Naive thymus-derived CD8-positive, alpha-beta T cell (primary cell): ENCODE measurements at places on chromosomes 11 and 22.

DNA sequence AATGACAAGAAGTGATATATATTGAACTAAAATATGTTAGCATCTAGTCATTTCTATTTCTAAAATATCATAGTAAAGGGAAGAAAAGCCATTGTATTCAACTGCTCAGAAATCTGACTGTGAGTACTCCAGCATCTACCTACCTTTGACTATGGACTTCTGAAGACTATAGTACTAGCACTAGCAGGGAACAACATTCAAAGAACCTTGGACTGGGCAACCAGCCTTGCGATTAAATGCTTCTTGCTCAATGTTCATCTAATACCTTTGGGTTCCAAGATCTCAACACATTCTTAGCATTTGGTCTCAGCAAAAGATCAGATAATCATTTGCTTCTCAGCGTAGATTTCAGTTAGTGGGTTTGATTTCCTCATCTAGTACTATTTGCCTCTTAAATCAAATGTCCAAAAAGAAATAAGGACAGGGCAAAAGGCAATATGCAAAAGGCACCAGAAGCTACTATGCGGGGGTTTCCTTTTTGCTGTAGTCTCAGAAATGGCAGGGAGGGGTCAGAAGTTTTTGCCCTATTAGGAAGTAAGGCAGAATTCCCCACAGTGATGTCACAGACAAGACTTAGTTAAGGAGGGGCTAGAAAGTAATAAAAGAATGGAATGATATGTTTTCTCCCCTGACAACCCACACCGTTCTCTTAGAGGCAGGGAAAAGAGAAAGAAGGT is 80.6 kb downstream of the GAB2 start:
- no peak for DNase-seq

DNA sequence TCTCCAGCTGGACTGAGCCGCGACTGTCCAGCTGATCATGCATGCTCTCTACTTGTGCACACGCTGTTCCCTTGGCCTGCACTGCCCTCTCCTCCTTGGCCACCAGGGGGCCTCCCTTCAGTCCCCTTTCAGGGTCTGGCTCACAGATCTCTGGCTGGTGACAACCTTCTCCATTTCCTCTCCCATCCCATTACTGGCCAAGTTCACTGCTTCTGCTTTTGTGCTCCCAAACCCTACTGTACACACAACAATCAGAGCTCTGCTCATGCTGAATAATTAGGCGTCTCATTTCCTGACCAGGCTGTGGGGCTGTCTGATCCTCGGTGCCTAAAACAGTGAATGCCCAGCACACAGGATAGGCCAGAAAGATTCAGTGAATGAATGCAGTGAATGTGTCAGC is 224.0 kb upstream of the NARS2 start:
- DNase-seq: no peak

DNA sequence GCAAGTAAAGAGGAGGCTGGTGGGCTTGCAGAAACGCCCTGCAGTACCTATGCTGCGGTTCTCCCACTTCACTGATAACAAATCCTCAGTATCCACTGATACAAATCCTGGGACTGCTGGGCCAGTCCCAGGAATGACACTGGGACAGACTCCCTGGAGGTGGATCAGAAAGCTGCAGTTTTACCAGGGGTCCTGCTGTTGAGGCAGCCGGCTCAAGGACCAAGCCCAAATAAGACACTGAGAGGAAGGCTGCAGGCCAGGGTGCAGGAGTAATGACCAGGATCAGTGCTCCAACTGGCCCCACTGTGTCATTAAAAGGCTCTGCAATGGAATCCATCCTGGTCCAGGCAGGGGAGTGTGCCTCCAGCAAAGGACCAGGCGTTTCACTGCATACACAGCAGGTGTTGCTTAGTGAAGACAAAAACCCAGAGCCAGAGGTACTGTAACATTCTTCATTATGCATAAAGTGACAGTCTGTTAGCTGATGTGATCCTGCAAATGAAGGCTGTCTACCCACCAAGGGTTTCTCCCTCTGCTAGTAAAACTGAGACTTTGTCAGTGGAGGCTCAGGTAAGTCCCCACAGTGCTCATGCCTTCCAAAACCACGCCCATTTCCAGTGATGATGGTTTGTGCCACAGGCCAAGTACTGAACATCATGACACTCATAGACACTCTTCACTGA is 1.4 kb upstream of the C22orf39 start:
- DNase-seq: no peak

DNA sequence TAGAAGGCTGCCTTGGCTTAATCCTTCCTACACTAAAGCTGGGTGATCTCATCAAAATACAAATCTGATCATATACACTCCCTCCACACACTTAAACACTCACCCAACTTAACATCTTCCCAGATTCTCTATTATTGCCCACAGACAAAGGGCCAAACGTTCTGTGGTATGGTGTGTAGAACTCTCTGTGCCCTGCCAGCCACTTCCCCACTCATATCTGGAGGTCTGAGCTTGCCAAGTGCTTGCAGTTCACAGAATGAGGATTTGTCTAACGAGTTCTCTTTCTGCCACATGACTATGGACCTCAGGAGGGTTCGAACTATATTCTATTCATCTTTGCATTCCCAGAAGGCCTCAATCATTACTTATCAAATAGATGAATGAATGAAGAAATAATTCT is 77.6 kb downstream of the MPPED2 start:
- no peak for DNase-seq

DNA sequence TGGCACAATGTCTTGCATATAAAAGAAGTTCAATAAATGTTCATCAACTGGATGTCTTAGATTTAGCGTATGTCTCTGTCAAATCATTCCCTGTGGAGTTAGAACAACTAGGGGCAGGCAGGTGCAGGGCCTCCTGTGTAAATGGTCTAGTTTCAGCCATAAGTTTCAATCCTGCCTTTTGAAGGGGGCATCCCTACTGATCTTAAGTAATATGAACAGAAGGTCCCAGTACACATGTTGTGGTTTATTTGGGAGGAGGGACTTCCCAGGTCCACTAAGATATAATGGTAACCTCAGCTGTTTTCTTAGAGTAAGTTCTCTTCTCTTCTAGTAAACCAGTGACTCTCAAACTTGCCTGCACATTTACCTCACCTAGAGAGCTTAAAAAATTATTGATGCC is 19.8 kb downstream of the TTC12 start:
- DNase-seq: no peak

DNA sequence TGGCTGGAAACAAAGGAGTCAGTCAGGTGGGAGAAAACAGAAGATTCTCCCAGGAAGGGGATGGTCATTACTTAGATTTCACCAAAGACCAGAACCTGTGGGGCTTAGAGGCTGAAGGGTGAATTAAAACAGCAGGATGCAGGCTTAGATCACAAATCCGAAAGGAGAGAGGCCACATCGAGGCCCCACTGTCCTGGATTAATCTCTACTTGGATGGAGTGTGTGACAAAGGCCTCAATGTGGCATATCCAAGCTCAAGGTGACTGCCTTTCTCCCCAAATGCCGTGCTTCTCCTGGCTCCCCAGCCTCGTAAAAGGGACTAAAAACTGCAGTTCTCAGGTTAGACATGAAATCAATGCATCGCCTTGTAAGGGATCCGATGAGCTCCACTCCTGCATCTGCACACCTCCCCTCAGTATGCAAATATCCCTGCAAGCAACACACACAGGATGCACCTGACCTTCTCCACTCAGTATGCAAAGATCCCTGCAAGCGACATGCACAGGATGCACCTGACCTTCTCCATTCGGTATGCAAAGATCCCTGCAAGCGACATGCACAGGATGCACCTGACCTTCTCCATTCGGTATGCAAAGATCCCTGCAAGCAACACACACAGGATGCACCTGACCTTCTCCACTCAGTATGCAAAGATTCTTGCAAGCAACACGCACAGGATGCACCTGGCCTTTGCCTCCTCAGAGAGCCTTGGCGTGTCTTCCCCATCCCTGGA is 447.4 kb downstream of the BRD1 start:
- no peak for DNase-seq

DNA sequence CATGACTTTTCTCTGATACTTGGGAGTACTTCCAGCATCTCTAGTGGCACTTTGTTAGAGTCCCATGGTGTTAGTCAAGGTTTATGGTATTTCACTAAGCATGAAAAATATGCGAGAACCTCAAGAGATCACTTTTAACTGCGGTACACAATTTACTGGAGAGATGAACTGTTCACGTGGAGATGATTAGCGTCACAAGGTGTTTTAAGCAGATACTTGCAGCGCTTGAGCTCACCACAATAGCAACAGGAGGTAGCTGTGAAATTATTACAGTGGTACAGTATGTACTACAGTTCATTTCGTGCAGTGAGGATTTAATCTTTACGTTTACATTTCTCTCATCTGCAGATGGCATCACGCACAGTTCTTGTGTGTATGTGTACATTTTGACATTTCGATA is 4.5 kb downstream of the PARVA start:
- no peak for DNase-seq

- DNase-seq: no peak
These were observed 24.3 kb downstream of the NEU3 start for GRCh38 chr11:75013051-75013450.

DNA sequence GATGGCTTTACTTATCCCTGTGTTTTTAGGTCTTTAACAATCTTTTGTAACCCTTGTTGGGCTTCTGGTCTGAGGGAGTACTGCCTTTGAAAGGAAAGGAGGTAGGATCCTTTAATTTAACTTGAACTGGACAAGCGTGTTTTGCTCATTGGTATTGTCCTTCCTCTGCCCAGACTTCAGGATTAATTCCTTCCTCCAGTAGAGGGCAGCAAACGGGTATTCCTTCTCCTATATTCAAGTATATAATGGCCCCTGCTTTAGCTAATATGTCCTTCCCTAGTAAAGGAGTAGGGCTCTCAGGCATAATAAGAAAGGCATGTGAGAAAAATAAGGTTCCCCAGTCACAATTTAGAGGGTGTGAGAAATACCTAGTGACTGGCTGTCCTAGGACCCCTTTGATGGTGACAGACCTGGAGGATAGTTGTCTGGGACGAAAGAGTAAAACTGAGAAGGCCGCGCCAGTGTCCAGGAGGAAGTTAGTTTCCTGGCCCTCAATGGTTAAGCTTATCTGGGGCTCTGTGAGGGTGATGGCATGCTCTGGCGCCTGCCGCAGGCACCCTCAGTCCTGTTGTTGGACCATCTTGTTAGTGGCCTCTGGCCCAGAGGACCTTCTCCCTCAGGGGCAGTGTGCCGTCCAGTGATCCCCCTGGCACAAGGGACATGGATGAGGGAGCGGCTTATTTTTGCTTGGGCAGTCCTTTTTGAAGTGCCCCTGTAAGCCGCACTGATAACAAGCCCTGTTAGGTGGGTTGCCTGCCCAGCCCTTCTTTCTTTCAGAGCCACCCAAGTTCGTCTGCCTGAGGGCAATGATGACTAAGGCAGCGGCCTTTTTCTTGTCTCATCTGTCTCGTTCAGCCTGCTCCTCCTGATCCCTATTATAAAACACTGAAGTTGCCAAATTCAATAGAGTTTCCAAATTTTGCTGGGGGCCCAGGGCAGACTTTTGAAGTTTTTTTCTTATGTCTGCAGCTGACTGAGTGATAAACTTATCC is 51.8 kb downstream of the C11orf71 start:
- peak; percentile 18 for DNase-seq

DNA sequence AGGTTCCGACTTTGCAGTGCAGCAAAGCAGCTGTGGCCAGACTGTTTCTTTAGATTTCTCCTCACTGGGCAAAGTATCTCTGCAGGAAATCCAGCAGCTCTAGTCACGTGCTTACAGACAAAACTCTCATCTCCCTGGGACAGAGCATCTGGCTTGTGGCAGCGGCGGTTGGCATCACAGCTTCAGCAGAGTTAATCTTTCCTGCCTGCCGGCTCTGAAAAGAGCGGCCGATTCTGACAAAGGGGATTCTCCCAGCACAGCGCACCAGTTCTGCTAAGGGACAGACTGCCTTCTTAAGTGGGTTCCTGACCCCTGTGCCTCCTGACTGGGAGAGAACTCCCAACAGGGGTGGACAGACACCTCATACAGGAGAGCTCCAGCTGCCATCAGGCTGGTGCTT is 1357.3 kb upstream of the TENM4 start:
- DNase-seq: no peak

- DNase-seq: no peak
These were observed 72.8 kb downstream of the TP53I11 start for GRCh38 chr11:44877571-44878497.

GRCh38 chr11:86579406-86579731 is 93.0 kb downstream of the ME3 start:
- no peak for DNase-seq

DNA sequence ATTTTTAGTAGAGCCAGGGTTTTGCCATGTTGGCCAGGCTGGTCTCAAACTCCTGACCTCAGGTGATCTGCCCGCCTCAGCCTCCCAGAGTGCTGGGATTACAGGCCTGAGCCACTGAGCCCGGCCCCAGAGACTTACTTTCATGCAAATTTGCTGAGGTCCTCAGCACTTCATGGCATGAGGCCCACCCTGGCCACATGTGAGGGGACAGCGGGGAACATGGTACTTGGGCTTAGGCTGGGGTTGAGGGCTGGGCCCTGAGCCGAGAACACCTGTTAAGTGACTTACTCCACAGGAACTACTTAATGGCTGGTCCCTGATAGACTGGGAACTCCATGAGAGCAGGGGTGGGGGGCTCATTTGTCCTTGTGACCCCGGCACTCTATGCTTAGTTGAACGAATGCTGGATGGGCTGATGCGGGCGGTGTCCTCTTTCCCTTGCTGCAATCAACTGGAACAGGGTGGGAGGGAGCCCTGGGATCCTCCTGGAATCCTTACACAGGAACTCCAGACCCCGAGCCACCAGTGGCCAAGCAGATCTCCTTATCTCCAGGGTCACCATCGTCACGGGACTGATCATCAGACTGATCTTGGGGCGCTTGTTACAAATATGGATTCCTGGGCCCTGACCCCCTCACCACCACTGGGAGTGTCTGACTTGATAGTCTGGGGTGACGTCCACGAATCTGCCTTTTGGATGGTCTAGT is 1.0 kb downstream of the VSIG10L2 start:
- DNase-seq: no peak

- DNase-seq: no peak
These were observed 41.3 kb downstream of the LRP5 start for GRCh38 chr11:68353669-68354068.

GRCh38 chr22:30284666-30285065 is 4.6 kb downstream of the CASTOR1 start:
- DNase-seq: no peak

DNA sequence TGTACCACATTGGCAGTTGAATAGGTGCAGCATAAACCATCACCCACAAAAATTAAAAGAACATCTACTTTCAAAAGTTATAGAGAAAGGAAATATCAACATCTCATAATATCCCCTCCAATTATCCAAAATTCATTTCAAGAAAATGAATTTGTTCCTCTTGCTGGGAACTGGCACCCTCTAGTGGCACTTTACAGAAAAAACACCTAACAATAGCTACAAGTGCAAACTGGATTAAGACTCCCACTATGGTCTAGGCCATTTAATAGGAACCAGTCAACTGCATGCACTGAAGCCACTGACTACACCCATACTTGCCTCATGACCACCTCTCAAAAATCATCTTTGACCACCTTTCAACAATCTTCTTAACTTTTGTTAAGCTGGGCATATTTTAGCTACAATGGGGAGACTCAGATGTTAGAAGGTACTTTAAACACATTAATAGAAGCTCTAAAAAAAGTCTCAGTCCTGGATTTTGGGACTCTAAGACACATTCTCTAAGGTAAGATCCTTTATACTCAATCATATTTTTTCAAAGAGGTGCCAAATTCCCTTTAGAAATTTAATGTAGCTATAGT is 17.3 kb downstream of the TRAF6 start:
- peak; percentile 40 for DNase-seq

- DNase-seq: peak; percentile 29
These were observed at the start of gene APOL6 for GRCh38 chr22:35648066-35649025. APOL6 (plus strand) TSS chr22:35648446; CDS start chr22:35656426, 7,980 bp downstream.
